ENCODE measurements at places on chromosomes 16 and 17.
A peak's percentile ranks its signal among the peaks of the same experiment; 100 is the strongest.

DNA sequence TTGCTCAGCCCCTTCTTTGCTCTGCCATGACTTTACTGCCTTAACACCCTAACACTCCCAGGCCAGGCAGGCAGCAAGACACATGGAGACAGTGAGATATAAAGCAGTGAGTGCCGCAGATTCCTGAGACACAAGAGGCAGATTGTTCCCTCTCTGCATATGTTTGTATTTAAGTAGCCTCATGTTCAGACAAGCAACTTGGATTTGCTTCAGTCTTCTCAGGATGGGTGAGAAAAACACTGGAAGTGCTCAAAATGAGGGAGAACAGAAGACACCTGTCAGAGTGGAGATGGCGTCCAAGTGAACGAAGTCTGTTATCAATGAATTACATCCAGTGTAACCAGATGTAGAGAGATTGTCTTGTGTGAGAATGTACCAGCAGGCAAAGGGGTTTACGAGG is 86.8 kb downstream of the CES1 start:
- DNase-seq, result no peak

GRCh38 chr16:11405331-11406176 is 60.3 kb downstream of the RMI2 start:
- peak; percentile 45 for DNase-seq

- no peak for DNase-seq
Measured at GRCh38 chr16:2786061-2786825, 1.1 kb downstream of the PRSS33 start.

DNA sequence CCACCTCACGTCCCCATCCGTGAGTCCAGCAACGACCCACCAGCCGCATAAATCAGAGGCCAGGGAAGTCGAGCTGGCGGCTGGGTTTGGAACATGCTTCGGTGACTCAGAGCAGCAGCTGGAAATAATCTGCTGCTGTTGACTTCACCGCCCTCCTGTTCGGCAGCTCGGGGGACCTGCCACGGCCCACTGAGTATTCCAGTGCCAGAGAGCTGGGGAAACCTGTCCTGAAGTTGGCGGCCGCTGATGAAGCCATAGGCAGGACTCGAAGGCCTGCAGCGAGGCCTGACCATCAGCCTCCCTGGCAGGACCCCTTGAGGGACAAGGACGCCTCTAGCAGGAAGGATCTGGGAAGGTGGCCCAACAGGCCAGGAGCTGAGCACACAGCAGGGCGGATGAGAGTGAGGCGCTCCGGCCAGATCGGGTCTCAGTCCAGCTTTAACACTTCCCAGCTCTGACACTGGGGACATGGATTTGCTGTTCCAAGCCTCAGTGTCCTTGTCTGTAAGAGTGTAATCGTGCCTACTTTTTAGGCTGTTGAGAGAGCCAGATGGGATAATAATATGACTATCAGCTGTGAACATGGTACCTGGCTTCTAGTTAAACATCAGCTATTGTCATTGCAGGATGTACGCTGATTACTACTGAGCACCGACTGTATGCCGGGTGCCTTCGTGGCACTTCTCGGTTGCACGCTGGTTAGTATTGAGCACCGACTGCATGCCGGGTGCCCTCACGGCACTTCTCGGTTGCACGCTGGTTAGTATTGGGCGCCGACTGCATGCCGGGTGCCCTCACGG is 50.4 kb upstream of the CIBAR2 start:
- no peak for DNase-seq

Measured in activated B cell treated with CpG ODN at 0.5 μM for 24 hours (primary cell).